Transverse colon (tissue), 4 donors: ENCODE measurements at places on chromosomes 5 and 9. TPM values are rescaled to one million over a fixed set of nuclear protein-coding genes. Genes with fewer than 3 reads are reported as not detected.
A peak's percentile ranks its signal among the peaks of the same experiment; 100 is the strongest.

TXNDC15 gene
- total RNA-seq = 46.1 TPM

DNA sequence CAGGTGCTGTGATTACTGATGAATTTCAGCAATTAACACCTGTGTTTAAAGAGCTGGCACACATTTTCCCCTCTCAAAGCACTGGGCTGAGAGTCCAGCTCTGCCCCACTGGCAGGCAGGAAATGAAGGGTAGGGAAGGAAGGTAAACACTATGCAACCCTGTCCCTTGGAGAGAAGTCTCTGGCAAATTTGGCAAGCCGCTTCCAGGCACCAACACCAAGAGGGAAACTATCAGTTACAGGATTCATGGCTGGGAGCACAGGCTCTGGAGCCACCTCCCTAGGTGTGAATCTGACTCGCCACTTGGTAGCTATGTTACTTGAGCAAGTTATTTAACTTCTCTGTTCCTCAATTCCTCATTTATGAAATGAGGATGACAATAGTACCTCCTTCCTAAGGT lies 3.3 kb downstream of the ANKS6 start:
- no peak overlapping the region for H3K27ac ChIP-seq
- H3K36me3 ChIP-seq = no peaks in the 10 kb centered on the region
- H3K4me3 ChIP-seq = no peak overlapping the region
- peaks cover 25% of the 10 kb centered on the region for H3K4me1 ChIP-seq
- DNase-seq = no peak

- DNase-seq = no peak
- no peak overlapping the region for H3K27ac ChIP-seq
- no peaks in the 10 kb centered on the region for H3K4me1 ChIP-seq
- no peak overlapping the region for H3K4me3 ChIP-seq
These were observed 524.4 kb upstream of the CHD1 start for GRCh38 chr5:99453196-99453595.

DNA sequence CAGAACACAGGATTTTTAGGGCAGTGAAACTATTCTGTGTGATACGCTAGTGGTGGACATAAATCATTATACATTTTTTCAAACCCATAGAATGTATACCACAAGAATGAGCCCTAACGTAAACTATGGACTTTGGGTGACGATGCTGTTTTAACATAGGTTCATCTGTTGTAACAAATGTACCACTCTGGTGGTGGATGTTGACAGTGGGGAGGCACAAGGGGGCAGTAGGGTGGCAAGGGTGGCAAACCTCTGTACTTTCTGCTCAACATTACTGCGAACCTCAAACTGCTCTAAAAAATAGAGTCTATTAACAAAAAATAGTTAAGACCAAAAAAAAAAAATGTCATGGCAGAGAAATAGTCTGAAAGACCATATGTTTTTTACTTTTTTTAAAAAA lies 9.1 kb upstream of the MVB12B start:
- no peak overlapping the region for H3K4me3 ChIP-seq
- H3K27ac ChIP-seq = no peak overlapping the region
- peak; percentile 51 for DNase-seq
- H3K36me3 ChIP-seq = no peaks in the 10 kb centered on the region

- H3K36me3 ChIP-seq = no peaks in the 10 kb centered on the region
- DNase-seq = peak; percentile 74
- H3K27ac ChIP-seq = no peak overlapping the region
- no peak overlapping the region for H3K4me3 ChIP-seq
These were observed 4.8 kb upstream of the SARDH start for GRCh38 chr9:133742849-133743444.

PLPPR1 gene
- 0.68 TPM for total RNA-seq

DNA sequence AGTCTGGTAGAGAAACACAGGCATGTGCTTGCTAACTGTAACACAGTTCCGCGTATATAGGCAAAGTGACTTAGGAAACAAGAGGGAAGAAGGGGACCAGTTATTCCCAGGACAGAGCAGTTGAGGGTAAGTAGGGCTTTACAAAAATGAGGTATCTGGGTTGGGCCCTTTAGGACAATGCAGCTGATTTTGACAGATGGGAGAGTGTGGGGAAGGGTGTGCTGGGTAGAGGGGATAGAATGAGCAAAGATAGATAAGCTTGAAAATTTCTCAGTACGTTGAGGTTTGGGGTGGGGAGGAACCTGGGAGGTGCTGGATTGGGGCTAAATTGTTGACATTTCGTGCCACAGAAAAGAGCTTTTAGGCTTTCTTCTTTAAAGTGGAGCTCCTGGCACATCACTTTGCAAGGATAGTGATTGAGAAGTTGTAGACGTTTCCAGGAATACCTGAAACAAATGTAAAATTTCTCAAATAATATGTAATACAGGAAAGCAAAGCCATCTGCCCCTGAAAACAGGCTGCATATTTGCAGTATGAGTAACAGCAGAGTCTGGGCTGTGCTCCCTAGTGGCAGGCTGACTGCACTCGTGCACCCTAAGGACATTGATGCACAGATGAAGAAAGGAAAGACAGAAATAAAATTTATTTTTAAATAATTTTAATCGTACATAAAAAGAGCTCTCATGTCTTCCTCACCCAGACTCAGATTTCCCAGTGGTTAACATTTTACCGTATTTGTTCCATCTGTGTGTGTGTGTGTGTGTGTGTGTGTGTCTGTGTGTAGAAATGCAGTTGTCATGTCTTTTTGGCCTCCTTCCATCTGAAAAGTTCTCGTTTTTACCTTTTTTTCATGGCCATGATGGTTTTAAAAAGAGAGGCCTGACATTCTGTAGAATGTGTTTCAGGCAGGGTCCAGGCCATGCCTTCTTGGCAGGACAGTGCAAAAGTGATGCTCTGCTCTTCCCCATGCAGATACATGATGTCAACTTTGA lies 144.9 kb upstream of the DMRT1 start:
- H3K27me3 ChIP-seq = no peaks in the 10 kb centered on the region
- no peaks in the 10 kb centered on the region for H3K36me3 ChIP-seq
- peaks cover 53% of the 10 kb centered on the region for H3K4me1 ChIP-seq
- no peak overlapping the region for H3K4me3 ChIP-seq
- DNase-seq = no peak

DNA sequence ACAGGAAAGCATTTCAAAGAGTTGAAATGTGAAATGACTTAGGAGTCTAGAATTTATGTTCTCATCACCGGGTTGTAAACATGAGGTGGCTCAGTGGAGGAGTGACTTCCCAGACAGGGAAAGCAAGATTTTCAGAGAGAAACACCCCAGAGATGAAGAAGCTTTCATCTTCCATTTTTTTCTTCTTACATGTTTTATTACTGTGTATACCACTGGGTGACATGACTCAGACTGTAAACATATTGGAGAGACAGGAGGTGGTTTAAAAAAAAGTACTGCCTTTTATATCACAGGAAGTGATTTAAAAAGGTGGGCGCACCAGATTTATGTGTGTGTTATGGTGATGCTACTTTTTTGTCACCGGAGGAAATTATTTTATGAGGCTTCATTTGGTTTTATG lies 209.1 kb upstream of the TUT7 start:
- no peak overlapping the region for H3K4me3 ChIP-seq
- H3K4me1 ChIP-seq = no peaks in the 10 kb centered on the region
- no peak overlapping the region for H3K27ac ChIP-seq
- no peaks in the 10 kb centered on the region for H3K36me3 ChIP-seq
- peaks cover 5% of the 10 kb centered on the region for H3K27me3 ChIP-seq

GRCh38 chr5:132298298-132299212 lies 4.4 kb downstream of the SLC22A4 start:
- H3K4me3 ChIP-seq = no peak overlapping the region
- H3K4me1 ChIP-seq = peaks cover 30% of the 10 kb centered on the region
- H3K36me3 ChIP-seq = no peaks in the 10 kb centered on the region
- DNase-seq = no peak

- DNase-seq = peak; percentile 61
- H3K27me3 ChIP-seq = peaks cover 30% of the 10 kb centered on the region
- peaks cover 40% of the 10 kb centered on the region for H3K4me1 ChIP-seq
- peak overlapping the region; percentile 40 for H3K4me3 ChIP-seq
- H3K36me3 ChIP-seq = no peaks in the 10 kb centered on the region
These were observed 62.3 kb downstream of the CXXC5 start for GRCh38 chr5:139710319-139711066.

GRCh38 chr9:21796768-21797167 lies 5.7 kb upstream of the MTAP start:
- peaks cover 50% of the 10 kb centered on the region for H3K27me3 ChIP-seq
- no peak for DNase-seq
- H3K27ac ChIP-seq = no peak overlapping the region
- no peak overlapping the region for H3K4me3 ChIP-seq
- H3K4me1 ChIP-seq = peaks cover 4% of the 10 kb centered on the region

DNA sequence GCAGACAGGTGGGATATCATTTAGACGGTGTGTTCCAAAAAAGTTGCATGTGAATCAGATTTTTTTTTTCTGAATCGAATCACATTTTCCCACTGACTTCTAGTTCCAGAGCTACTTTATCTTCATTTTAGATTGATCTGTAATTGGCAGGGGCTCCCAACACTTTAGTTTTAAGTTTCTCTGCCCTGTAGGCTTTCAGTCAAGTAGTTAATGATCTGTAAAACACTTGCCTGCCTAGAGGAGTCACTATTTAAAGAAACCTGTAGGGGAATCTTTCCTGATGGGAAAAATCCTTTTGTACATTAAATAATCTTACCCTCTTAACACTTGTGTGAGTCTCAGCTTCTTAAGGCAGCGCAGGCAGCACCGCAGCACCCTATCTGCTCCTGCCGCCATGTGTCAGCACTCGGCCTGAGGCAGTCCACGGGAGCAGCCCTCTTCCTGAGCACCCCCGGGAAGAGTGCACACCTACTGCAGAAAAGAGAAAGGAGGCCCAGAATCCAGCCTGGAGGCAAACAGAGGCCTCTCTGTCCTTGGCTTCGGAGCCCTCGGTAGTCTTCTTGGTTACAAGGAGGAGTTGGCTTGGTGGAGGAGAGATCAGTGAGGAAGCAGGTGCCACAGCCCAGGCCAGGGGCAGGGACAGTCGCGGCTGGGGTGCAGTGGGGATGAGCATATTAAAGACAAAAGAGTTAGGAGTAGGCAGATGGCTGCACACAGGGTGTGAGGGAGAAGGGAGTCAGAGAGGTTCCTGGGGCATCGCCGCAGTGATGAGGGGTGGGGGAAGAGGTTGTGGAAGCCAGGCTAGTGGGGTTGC lies 209.3 kb downstream of the GAPVD1 start:
- no peak overlapping the region for H3K4me3 ChIP-seq
- no peak overlapping the region for H3K27ac ChIP-seq
- DNase-seq = no peak
- no peaks in the 10 kb centered on the region for H3K36me3 ChIP-seq
- no peaks in the 10 kb centered on the region for H3K27me3 ChIP-seq
- H3K4me1 ChIP-seq = peaks cover 6% of the 10 kb centered on the region

BRD3 gene
- total RNA-seq = 21.3 TPM

SLC25A2 gene
- total RNA-seq = not detected

FOXD4L5 gene
- not detected for total RNA-seq

DNA sequence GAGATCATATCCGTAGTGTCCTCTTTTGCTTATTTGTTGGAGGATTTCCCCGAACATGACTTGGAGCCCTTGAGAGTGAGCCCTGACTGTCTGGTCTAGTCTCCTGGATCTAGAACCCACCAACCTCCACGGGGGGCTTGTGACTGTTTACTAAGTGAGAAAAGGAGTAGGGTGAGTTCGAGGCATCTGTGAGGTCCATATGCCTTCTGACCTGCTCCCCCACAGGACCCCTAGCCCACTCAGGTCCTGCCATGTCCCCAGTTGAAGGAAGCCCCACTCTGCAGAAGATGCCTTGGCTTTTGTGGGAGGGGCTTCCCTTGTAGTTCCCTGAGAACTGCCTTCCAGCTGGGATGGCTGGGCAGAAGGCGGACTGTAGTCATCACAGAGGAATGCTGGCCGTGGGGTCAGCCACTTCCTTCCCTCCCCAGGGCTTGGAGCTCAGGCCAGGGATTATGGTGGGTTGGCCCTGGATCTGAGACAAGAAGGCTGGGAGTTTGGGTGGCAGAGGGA lies 7.0 kb upstream of the IRF1 start:
- peaks cover 66% of the 10 kb centered on the region for H3K4me1 ChIP-seq
- H3K27me3 ChIP-seq = no peaks in the 10 kb centered on the region
- no peaks in the 10 kb centered on the region for H3K36me3 ChIP-seq

- no peaks in the 10 kb centered on the region for H3K4me1 ChIP-seq
- no peak overlapping the region for H3K4me3 ChIP-seq
- no peak for DNase-seq
- H3K27me3 ChIP-seq = no peaks in the 10 kb centered on the region
These were observed 119.7 kb downstream of the ACTBL2 start for GRCh38 chr5:57362951-57363350.

IL5 gene
- not detected for total RNA-seq

- H3K4me3 ChIP-seq = no peak overlapping the region
- no peaks in the 10 kb centered on the region for H3K27me3 ChIP-seq
- peak; percentile 49 for DNase-seq
- H3K36me3 ChIP-seq = no peaks in the 10 kb centered on the region
- H3K27ac ChIP-seq = no peak overlapping the region
- H3K4me1 ChIP-seq = peaks cover 30% of the 10 kb centered on the region
These were observed 23.9 kb downstream of the TPPP start for GRCh38 chr5:669111-669841.

DOCK2 gene
- total RNA-seq = 18.3 TPM

- DNase-seq = no peak
- peak overlapping the region; percentile 98 for H3K4me3 ChIP-seq
- H3K4me1 ChIP-seq = peaks cover 9% of the 10 kb centered on the region
- H3K27ac ChIP-seq = peak overlapping the region; percentile 94
- H3K36me3 ChIP-seq = no peaks in the 10 kb centered on the region
These were observed 17.6 kb upstream of the CDK7 start for GRCh38 chr5:69217151-69217511.

IL33 gene
- 6.0 TPM for total RNA-seq

DNA sequence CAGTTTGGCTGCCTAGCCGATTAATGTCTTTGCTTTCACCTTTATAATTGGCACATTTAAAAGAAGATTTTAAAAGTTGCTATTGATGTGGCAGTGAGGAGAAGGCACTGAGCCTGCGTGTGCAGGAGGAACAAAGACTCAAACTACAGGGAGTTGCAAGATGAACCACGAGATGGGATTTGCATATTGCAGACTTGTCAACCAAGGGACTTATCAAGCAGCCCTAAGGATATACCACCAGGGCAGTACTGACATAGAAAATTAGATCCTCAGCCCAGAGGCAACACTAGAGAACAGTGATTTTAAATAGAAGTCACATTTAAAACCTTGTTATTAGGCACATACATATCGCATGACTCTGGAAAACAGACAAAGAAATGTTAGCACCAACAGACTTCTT lies 342.6 kb downstream of the GLIS3 start:
- no peak overlapping the region for H3K27ac ChIP-seq
- H3K4me1 ChIP-seq = peaks cover 2% of the 10 kb centered on the region
- H3K36me3 ChIP-seq = no peaks in the 10 kb centered on the region
- H3K4me3 ChIP-seq = no peak overlapping the region

DNA sequence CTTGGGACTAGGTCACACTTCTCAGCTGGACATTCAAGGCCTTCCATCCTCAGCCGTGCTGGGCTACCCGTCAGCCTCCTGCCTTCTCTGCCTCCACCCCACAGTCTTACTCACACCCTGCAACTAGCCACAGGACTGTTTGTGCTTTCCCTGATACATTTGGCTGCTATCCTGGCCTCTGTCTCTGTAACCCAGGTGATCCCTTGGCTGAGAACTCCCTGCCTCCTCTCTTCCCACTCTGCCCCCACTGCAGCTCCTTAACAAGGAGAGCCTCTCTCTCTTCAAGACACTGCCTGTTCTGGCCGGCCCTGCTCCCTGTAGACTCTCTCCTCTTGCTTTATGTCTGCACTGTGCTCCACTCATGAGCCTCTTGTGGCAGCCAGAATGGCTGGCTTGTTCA lies 120.6 kb downstream of the MSX2 start:
- DNase-seq = peak; percentile 9
- no peak overlapping the region for H3K27ac ChIP-seq
- H3K27me3 ChIP-seq = no peaks in the 10 kb centered on the region
- H3K4me3 ChIP-seq = no peak overlapping the region
- no peaks in the 10 kb centered on the region for H3K4me1 ChIP-seq
- H3K36me3 ChIP-seq = no peaks in the 10 kb centered on the region

- no peaks in the 10 kb centered on the region for H3K27me3 ChIP-seq
- H3K36me3 ChIP-seq = no peaks in the 10 kb centered on the region
- no peaks in the 10 kb centered on the region for H3K4me1 ChIP-seq
- H3K4me3 ChIP-seq = no peak overlapping the region
These were observed 58.7 kb upstream of the TMED7 start for GRCh38 chr5:115684513-115685037.
